ENCODE measurements at places on chromosomes 7 and 10.

DNA sequence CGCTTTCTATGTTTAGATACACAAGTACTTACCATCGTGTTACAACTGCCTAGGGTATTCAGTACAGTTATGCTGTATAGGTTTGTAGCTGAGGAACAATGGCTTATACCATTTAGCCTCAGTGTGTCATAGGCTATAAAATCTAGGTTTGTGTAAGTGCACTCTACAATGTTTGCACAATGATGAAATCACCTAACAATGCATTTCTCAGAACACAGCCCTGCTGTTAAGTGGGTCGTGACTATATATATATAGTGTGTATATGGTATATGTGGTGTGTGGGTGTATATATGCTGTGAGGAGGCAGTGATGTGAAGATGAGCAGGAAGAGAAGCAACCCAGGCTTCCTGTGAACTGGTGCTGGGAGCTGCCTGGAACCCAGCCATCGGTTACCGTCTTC, 65.6 kb upstream of the MKI67 start:
- no peak for DNase-seq

- DNase-seq = no peak
These were observed 185.1 kb upstream of the NOBOX start for GRCh38 chr7:144588559-144589051.

- no peak for DNase-seq
These were observed 806.9 kb downstream of the DNAJB9 start for GRCh38 chr7:109376576-109376975.

DNA sequence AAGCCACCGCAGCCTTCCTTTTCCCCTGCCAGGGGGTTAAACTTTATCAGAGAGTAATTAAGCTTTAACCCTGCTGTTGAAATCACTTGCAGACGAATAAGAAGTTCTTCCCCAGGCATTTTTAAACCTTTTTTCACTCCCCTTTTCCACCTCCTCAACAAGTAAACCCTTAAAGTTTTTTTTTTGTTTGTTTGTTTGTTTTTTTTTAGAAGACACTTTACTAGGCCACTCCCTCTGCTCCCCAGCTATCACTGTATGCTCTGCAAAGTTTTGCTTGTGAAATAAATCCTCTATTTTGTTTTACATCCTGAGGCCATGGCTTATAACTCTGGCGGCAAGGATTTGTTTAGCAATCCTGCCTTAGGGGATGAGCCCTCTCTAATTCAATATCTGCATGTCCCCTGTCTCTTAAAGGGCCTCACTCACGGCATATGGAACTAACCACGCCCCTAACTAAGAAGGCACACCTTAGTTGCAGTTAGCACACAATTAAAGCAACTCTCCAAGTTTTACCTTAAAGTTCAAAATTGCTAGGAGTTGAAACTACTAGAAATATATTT, 1354.7 kb upstream of the LRRTM3 start:
- no peak for DNase-seq

GRCh38 chr10:24952143-24952706, at the start of gene PRTFDC1:
Gene PRTFDC1 (minus strand): TSS chr10:24952606. CDS start chr10:24952575, 31 bp downstream.
- DNase-seq = peak; percentile 42

DNA sequence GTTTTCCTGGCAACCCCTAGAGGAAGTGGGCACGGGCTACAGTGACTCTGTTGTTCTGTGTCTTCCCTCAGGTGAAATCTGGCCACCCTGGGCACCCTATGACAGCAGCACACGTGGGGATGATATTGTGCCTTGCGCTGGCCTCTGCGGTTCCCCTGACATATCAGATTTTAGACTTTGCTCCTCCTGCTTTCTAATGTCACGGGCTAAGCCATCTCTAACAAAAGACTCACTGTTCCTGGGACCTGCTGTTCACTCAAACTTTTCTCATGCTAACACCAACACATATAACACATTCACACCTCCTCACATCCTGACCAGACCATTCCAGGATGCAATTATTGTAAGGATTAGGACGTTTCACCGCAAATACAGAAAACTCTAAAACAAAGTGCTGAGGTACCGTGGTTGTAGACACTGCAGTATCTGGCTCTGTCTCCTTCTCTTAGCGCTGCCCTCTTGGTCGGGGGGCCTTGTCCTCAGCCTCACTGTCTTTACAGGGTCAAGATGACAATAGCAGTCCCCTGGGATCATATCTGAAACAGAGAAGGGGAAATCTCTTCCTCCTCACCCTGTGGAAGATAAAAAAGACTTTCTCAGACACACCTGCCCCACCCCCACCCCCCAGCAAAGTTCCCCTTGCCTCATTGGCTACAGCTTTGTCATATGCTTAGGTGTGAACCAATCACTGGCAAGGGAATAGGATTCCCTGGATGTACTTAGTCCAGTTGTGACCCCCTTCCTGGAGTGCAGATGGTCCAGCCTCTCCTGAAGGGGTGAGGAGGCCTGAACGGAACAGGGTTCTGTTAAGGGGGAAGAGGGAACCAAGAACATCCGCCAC, 14.1 kb downstream of the CHN2 start:
- DNase-seq = no peak

Data from hippocampal formation (tissue), 2 donors.